ENCODE measurements at places on chromosomes 16 and 17.

DNA sequence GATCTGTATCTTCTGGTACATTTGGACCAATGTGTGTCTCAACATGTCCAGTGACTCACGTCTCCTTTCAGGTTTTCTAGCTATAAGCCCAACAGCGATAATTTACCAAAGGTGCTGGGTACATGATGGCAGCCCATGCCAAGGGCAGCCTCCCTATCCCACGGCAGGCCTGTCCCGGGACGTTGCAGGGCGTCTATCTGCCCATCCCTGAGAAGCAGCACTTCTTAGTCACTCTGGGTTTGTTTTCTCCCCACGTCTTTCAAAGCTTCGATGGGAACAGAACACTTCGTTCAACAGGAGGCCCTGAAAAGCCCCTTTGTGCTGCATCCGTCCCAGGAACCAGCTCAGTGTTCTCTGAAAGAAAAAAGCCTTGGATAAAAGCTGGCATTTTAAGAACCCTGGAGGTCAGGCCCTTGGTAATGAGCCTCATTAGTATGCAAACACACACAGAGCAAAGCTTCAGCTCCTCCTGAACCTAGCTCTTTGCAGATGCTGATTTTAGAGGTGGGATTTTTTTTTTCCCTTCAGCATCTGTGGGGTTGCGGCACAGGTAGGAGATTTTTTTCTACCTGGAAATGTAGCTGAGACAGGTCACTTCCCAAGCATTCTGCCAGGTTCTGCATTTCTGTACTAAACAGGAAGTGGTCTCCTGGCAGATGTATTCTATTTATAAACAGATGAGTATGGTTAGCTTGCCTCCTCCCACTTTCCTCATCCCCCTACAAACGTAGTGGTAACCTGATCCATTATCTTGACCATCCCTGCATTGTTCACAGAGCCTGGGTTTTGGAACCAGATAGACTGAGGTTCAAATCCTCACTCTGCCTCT is 17.5 kb upstream of the MT4 start:
- DNase-seq = no peak

DNA sequence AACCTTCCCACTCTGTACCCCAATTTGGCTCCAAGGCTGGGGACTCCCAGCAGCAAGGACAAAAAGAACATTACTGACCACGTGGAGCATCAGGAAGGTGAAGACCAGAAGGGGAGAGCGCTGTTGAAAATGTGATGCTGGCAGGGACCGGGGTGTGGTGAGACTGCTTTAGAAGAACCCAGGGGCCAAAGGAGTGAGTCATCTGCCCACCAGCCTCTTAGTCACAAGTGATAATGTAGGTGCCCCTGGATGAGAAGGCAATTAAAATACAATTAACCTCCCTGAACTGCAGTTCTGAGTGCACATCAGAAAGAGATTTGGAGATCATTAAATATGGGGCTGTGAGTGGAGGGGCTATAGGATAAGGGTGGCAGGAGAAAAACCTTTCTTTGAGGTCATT is 366.6 kb upstream of the CCL2 start:
- no peak for DNase-seq

DNA sequence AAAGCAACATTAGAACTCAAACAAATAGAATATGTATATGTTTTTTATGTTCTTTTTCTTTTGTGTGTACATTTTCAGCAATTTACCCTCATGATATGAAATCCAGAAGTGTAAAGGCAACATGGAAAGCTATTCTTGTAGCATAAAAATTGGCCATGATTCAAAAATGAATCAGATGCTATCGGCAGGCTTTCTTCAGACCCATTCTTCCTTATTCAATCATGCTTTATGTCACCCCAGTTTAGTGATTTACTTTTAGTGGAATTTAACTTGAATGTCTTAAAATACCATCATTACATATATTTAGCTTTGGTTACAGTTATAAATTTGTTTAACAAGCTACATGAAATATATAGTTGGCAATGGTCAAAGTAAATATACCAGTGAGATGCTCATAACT is 21.4 kb upstream of the SMIM36 start:
- no peak for DNase-seq

GRCh38 chr17:64289741-64290141 is 26.7 kb upstream of the TEX2 start:
- no peak for DNase-seq

DNA sequence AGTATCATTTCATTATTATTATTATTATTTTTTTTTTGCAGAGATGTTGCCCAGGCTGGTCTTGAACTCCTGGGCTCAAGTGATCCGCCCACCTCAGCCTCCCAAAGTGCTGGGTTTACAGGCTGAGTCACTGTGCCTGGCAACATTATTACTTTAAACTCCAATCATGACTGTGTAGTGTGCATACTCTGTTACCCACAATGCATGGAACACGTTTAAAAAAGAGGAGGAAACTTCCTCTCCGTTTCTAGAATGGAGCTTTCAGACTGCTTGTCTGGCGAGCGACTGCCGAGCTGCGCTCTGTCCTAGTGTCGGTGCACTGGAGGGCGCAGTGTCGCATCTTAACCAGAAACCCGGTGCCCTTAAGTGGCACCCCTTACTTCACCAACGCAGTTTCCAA is 22.1 kb upstream of the FASN start:
- no peak for DNase-seq
